NCI-H2107 (cell line): ENCODE measurements at places on chromosomes 1 and 21.

GRCh38 chr1:71850936-71851335 lies 431.4 kb downstream of the NEGR1 start:
- DNase-seq, result no peak

- DNase-seq, result peak; percentile 60
Measured at GRCh38 chr1:240190881-240191401, 99.3 kb downstream of the FMN2 start.

GRCh38 chr1:89945852-89946476 lies 48.9 kb upstream of the ZNF326 start:
- DNase-seq, result no peak

- no peak for DNase-seq
Measured at GRCh38 chr1:54979327-54979891, 1.0 kb upstream of the TMEM61 start.

GRCh38 chr1:41474490-41475271 lies 9.8 kb downstream of the EDN2 start:
- no peak for DNase-seq

GRCh38 chr1:36559061-36559460 lies 76.3 kb upstream of the CSF3R start:
- no peak for DNase-seq

GRCh38 chr21:35394634-35395369 lies 345.7 kb upstream of the RUNX1 start:
- DNase-seq, result no peak
